Activated CD4-positive, alpha-beta T cell treated with anti-CD3 and anti-CD28 coated beads for 4 hours (primary cell): ENCODE measurements at places on chromosomes 12 and 14.
A peak's percentile ranks its signal among the peaks of the same experiment; 100 is the strongest.

DNA sequence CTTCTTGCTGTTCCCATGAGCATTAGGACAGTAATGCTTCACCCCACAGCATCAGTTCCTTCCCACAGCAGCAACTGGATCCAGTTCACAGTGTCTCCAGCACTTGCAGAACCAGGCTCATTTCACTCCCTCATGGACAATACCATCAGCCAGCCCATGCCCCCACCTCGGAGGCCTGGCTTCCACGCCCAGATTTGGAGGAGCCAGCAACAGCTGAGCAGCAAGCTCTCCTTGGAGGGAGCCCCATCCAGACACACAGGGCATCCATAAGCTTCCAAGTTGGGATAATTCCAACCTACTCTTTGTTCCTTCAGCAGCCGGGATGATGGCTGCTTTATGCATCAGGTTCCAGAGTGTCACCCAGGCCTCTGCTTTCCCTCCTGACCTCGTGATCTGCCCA is 250.0 kb downstream of the GLT1D1 start:
- DNase-seq: no peak

- DNase-seq: no peak
Observed at GRCh38 chr12:116610971-116611541, 51.9 kb downstream of the MAP1LC3B2 start.

DNA sequence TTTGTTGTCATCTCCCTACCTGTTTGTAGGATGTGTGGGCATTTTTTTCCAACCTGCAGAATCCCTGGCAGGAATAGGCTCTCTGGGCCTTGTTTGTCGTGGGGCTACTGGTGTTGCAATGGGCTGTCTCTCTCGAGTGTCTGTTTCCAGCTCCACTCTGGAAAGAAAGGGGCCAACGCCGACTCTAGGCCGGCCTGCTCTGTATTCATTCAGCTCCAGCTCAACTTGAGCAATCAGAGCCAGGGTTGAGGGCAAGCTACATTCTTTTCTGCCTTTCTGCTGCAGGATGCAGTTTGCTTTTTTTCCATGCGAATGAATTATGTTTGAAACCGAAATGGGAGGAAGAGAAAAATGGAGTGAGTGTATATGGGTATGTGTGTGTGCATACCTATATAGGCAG is 2.3 kb downstream of the JDP2 start:
- no peak for DNase-seq

- DNase-seq: no peak
Observed at GRCh38 chr12:127295630-127296029, 971.3 kb upstream of the TMEM132C start.

DNA sequence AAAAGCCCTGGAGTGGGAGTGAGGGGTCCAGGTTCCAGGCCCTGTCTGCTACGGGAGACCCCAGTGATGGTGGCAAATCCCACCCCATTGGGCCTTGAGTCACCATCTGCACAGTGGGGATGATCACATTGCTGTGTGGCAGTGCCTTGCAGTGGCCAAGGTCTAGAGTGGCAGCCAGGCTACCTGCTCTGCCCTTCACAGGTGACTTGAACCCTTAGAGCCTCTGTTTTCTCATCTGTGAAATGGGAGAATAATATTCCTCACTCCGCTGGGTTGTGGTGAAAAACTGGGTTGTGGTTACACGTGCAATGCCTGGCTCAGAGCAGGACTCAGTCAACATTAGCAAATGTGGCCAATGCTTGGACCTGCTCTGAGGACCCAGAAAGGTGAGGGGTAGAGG is 58.2 kb downstream of the MVK start:
- no peak for DNase-seq

GRCh38 chr12:117105902-117106301 is 6.7 kb upstream of the TESC start:
- DNase-seq: peak; percentile 27

- DNase-seq: no peak
Observed at GRCh38 chr12:7078163-7078562, 14.1 kb downstream of the C1R start.

DNA sequence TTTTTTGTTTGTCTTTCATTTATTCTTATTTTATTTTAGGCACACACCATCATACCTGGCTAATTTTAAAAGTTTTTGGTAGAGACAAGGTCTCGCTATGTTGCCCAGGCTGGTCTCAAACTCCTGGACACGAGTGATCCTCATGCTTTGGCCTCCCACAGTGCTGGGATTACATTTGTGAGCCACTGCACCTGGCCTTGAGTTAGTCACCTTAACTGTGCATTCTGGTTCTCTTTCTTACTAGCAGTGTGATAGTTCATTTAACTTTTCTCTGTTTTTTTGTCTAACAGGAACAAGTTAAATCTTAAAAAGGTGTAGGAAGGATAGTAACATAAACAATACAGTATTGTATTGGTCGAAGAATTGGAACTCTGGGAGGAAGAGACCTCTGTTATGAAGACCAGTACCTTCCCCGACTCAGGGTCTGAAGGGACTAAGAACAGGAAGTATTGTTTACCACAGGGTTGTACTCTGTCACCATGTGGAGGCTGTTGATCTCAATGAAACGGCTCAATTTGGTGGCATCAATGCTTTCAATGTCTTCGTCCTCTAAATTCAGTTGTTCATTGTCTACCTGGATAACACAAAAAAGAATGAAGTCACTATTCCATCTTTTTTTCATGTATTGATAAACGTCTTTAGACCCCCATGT is 17.7 kb downstream of the ERP27 start:
- DNase-seq: no peak

DNA sequence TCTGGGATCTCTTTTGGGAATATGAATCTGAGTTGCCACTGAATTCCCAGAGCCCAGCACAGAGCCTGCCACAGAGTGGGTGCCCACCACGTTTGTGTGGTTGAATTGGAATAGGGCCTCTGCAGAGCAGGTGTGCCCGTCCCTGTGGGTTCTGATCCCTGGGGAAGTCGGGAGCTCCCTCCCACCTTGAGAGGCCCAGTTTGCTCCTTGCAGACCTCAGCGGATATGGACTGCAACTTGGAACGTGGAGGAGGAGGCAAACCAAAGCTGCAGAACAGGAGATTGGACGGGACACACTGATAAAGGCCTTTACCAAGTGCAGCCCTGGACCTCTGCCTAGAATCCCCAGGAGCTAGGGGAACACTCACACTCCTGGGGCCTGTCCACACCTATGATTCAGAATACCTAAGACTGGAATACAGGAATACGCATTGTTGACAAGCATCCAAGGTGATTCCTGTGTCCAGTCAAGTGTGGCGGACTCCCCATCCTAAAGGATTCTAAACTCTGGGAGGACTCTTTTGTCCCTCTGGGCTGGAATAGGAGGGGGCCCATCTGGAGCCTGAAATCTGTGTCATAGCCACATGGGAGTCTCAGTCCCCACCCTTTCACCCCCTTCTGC is 2.4 kb downstream of the KRT76 start:
- DNase-seq: no peak

GRCh38 chr14:20400965-20401593 is 12.2 kb downstream of the TEP1 start:
- DNase-seq: peak; percentile 13

DNA sequence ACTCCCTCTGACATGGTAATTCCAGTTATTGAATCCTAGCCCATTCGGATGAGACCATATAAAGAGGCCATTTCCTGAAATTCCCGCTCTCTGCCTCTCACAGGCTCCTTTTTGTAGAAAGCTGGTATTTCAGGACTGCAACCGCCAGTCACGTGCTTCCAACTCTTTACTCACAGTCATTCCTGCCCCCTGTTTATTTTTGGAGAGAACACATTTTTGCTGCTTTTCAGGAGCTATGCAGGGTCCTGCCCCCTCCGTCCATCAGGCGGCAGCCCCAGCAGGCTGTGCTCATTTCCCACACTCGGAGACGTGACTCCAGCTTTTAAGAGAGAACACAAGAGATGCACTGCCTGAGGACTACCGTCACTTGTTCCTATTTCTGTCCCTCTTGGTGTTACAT is 26.8 kb downstream of the IFT43 start:
- DNase-seq: no peak

- DNase-seq: no peak
Observed at GRCh38 chr14:104217486-104218360, 79.3 kb downstream of the KIF26A start.

- DNase-seq: no peak
Observed at GRCh38 chr12:129381715-129382114, 522.1 kb downstream of the TMEM132D start.

DNA sequence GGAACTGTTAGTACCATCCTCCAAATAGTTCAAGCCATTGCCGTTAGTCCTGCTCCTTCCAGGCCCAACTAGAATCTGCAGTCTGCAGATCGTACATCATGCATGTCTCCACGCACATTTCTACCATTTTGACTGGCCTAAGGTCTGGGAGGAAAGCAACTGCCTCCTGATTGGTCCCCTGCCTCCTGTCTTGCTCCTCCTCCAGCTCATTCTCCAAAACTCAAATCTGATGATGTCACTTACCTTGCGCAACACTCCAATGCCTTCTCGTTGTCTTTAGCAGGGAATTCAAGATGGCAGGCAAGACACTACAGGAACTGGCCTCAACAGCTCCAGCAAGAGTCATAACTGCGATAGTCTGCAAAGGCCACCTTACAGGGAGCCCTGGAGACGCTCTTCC is 9.7 kb upstream of the HCAR1 start:
- no peak for DNase-seq

GRCh38 chr12:54949073-54949711 is 35.4 kb downstream of the TESPA1 start:
- no peak for DNase-seq

DNA sequence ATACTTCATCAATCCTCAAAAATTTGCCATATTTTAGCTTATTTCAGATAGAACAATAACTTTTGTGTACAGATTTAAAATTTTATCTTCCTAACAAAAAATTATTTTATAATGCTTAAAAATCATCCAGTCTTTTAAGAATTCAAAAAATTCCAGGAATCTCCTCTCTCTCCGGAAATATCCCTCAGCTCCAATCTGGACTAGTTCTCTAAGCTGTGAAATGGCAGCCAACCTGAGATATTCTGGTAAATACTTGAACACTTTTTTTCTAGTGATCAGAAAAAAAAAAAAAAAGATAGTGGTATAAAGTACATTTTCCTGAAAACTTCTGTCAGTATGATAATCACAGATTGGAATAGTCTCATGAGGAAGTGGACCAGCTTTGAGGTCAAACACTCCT is 57.6 kb downstream of the SSPN start:
- no peak for DNase-seq

GRCh38 chr14:35730871-35731270 is 78.2 kb downstream of the RALGAPA1 start:
- DNase-seq: no peak

- no peak for DNase-seq
Observed at GRCh38 chr12:115660211-115660805, 617.2 kb downstream of the MED13L start.

GRCh38 chr14:39247256-39247655 is 13.5 kb downstream of the MIA2 start:
- DNase-seq: no peak

DNA sequence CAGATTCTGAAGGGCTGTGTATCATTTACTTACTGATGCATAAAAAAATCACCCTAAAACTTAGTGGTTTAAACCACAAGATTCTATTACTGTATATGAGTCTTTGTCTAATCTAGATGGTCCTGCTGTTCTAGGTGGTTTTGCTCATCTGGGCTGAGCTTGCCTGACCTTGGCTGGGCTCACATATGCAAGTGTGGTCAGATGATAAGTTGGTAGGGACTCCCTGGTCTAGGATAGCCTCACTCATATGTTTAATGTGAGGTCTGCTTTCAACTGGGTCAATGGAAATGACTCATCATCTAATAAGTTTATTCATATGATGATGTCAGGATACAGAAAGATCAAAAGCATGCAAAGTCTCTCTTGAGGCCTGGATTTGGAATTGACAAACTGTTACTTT is 887.8 kb downstream of the TRHDE start:
- DNase-seq: no peak

GRCh38 chr14:105839425-105840265 is 313.3 kb downstream of the TMEM121 start:
- DNase-seq: no peak

GRCh38 chr12:66584673-66585072 is 94.2 kb downstream of the GRIP1 start:
- no peak for DNase-seq

DNA sequence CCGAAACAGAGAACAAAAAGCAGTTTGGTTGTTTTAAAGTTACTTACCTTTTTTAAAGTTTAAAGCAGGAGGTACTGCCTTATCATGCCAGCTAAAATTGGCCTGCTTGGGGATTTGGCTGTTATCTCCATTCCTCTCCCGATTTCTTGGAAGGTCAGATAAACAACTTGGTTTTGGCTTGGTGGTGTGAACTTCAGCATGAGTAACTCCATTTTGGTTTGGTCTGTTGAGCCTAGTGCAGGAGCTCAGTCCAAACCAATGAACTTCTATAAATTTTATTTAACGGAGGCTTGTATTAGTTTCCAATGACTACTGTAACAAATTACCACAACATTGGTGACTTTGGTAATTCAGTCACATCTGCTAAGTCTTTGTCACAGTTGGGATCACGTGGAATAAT is 82.3 kb downstream of the PLEKHA5 start:
- DNase-seq: no peak

- DNase-seq: no peak
Observed at GRCh38 chr12:58034712-58035111, 93.3 kb downstream of the ATP23 start.

GRCh38 chr14:99316281-99317163 is 44.5 kb upstream of the BCL11B start:
- no peak for DNase-seq

- peak; percentile 60 for DNase-seq
Observed at GRCh38 chr14:50344116-50344775, 32.1 kb downstream of the DMAC2L start.

GRCh38 chr12:21751517-21751916 is 23.0 kb downstream of the KCNJ8 start:
- no peak for DNase-seq

DNA sequence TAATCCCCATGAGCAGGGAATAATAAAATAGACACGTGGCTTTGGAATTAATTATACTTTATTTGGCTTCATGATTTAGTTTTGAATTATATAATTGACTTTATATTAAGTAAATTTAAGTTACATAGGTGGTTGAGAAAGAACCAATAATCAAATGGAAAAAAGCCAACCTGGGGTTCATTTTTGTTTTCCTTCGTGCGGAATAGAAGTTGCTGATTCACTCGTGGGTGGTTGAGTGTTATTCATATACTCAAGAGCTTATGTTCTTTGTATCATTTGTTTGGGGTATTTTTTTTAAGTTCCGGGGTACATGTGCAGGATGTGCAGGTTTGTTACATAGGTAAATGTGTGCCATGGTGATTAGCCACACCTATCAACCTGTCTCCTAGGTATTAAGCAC is 58.0 kb downstream of the ZNF664 start:
- no peak for DNase-seq

DNA sequence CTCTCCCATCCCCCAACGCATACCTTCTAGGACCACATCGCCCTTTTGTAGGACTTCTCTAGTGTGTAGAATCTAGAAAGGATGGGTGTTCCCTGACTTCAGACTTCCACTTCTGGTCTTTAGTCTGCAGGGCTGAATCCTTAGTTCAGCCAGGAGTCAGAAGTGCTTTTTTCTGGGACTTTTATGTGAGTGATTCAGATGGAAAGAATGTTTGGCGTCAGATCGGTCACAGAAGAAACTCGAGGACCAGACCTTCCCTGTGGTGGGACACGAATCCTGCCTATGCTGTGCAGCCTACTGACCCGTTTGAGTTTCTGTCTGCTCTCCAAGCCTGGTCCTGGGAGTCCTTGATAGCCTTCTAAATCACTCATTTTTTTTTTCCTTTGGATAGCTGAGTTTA is 165.4 kb upstream of the SSTR1 start:
- DNase-seq: no peak

- no peak for DNase-seq
Observed at GRCh38 chr12:93025145-93026103, 96.3 kb upstream of the EEA1 start.
